ENCODE measurements at places on chromosomes 7 and 10.

- no peak for DNase-seq
These were observed 10.7 kb downstream of the TAS2R39 start for GRCh38 chr7:143193880-143194279.

- no peak for DNase-seq
These were observed 27.8 kb downstream of the CDHR3 start for GRCh38 chr7:105990727-105991453.

DNA sequence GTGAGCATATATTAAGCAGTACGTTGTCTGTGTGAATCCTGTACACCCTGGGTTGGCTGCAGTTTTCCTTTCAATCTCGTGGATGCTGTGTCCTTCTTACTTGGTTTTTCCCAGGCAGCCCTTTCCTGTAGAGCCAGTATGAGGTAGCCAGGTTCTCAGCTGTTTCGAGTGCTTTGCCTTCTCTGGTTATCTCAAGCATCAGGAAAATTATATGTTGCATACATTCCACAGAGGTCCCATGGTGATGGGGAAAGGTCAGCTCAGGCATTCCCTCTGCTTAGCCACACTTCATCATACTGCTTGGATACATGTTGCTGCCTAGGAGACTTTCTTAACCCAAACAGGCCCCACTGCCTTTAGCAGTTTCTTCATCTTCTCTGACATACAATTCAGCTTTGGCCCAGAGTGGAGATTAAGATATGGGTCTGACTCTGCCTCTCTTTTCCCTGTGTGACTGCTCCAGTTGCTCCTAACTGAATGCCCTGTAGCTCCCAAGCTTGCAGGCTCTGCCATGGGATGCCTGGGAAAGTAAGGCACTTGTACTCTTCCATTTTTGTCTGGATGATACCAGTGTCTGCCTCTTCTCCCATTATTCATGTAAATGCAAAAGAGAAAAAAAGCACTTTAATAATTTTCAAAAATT is 11.3 kb downstream of the GNAI1 start:
- DNase-seq, result no peak

GRCh38 chr10:36220151-36220550 is 578.1 kb upstream of the FZD8 start:
- no peak for DNase-seq

- no peak for DNase-seq
These were observed 39.2 kb upstream of the ZNF680 start for GRCh38 chr7:64602086-64602485.

GRCh38 chr7:26648554-26648953 is 215.8 kb downstream of the SKAP2 start:
- DNase-seq, result no peak

- DNase-seq, result no peak
These were observed 13.3 kb downstream of the IFIT5 start for GRCh38 chr10:89427629-89428028.

- no peak for DNase-seq
These were observed 117.0 kb upstream of the DKK1 start for GRCh38 chr10:52197098-52197497.

Data from coronary artery (tissue), 2 donors.